ENCODE measurements at places on chromosomes 7 and 10.

DNA sequence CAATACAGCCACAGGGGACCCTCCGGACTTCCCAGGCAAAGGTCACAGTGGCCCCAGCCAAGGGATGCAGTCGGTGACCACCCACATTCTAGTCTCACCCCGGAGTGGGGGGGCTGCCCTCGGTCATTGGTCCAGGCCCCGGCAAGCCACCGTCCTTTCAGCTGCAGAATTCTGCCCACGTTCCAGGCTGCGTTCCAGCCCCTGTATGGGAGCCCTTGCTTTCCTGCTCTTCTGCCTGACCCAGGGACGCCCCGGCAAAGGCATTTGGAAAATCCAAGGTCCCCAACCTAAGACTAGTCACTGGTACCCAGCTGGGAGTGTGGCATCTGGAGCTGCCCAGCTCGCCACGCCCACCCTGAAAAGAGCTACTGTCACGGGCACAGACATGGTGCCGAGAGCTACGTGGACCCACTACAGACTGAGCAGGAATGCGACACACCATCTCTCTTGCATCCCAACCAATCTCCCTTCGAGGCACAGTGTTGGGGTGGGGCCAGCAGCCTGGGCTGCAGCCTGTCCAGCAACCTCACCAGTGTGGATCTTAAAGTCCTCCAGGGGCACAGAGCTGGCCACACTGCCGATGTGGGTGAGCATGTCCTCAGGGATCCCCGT, 18.6 kb downstream of the OGDHL start:
- DNase-seq = no peak

DNA sequence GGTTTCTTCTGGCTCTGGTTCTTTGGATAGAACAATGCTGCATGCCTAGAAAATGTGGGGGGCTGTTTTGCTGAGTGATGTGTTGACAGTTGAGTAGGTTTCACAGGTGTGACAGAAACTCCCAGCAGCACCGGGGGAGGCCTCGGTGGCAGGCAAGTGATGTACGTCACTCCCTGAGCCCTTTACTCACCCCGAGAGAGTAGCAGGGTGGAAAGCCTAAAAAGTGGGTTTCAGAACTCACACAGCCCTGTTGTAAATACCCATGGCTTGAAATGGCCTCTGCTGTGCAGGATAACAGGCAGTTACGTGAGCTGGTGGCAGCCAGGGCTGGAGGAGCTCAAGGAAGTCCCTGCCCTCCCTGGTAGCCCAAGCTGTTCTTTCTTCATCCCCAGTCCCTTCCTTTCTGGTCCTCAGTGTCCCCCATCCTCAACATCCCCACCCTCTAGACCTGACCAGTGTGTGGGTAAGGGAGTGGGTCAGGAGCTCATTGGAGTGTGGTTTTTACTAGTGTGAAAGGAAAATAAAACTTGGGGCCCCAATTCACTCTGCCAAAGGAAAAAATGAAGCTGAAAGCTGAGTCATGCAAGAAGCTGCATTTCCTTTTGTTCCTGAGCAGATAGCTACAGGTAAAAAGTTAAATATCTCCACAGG, 258.1 kb downstream of the STK31 start:
- DNase-seq = no peak

DNA sequence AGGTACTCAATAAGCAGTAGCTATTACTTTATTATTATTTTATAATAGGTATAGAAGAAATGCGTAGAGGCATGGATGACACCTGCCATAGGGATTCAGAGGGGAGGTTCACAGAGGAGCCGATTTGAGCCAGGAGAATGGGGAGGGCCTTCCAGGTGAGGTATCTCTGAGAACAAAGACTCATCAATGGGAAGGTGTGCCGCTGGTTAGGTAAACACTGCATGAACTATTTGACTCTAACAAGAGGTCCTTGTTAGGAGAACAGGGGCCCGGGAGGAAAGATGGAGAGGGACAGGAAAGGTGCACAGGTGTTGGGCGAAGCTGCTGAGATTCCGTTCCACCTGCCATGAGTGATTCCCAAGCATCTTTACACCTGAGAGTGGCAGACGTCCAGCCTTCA, 41.8 kb upstream of the TMEM273 start:
- DNase-seq = no peak

GRCh38 chr10:4278186-4278585, 493.2 kb upstream of the KLF6 start:
- peak; percentile 40 for DNase-seq

GRCh38 chr7:91749418-91749817, 131.1 kb downstream of the MTERF1 start:
- DNase-seq = no peak

GRCh38 chr10:42836771-42837468, 54.3 kb downstream of the BMS1 start:
- peak; percentile 13 for DNase-seq

DNA sequence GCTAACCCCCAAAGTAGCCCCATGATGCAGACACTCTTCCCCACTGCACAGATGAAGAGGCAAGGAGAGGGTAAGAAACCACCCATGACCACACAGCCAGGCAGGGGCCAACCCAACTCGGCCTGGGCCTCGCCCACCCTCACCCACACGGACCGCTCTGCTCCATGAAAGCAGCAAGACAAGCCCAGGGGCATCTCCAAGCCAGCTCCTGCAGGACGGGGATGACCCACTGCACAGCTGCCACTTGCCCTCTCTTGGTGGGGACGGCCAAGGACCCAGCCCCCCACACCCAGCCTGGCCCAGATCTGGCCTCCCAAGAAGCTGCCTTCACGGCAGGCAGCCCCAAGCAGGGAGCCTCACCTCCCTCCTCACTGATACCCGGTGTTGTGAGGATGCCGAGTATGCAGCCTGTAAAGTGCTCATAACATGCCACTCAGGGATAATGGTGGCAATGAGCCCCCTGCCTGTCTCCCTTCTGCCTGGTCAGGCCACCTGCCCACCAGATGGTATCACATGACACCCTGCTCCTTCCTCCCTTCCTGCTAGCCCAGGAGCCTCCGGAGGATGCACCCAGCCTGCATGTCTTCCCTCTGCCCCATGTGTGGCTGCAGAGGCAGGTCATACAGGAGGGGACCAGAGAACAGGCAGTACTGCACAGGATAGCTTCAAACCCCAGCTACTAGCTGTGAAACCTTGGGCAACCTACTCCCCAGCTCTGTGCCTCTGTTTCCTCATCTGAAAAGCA, 23.3 kb downstream of the OGDHL start:
- DNase-seq = no peak

DNA sequence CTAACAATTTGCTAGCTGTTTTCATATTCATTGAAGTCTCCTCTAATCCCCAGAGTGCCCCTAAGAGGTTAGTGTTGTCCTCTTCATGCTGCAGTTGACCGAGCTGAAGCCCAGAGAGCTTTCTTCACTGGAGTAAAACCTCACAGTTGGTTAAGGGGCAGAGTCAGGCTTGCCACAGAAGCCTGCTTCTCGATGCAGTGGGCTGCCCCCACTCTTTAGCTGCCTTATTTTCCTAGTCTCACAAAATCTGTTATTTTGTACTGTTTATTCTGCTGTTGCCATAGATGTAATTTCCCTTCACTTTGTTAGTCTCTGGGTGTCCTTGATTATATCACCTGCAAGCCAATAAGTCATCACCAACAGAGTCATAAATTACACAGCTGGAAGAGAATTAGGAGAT, 56.3 kb upstream of the ZPBP start:
- DNase-seq = no peak

DNA sequence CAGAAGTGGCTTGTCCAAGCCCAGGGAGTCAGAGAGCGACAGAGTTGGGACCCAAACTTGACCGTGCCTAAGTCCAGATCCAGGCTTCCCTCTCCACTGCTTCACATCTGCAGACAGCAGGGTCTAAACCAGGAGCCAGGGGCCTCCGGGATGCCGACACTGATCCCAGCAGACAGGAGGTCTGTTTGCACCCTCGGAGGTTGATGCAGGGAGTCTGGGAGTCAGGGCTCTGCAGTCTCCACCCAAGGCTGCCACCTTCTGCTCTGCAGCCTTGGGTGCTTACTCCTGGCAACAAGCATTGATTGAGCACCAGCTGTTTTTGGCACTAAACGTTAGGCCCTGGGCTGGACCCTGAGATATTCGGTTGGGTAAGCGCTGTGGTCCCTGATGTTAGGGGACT, 21.0 kb downstream of the ELFN1 start:
- DNase-seq = no peak

DNA sequence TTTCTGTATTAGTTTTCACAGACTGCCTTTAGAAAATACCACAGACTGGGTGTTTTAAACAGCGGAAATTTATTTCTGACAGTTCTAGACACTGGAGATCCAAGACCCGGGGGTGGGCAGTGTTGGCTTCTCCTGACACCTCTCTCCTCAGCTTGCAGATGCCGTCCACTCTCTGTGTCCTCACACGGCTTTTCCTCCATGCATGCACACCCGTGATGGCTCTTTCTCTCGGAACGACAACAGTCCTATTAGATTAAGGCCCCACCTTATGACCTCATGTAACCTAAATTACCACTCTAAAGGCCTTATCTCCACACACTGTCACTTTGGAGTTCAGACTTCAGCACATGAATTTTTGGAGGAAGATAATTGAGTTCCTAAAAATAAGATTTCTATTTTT, 142.9 kb upstream of the VWC2 start:
- no peak for DNase-seq

GRCh38 chr7:108290459-108291151, 160.4 kb upstream of the LAMB4 start:
- no peak for DNase-seq

DNA sequence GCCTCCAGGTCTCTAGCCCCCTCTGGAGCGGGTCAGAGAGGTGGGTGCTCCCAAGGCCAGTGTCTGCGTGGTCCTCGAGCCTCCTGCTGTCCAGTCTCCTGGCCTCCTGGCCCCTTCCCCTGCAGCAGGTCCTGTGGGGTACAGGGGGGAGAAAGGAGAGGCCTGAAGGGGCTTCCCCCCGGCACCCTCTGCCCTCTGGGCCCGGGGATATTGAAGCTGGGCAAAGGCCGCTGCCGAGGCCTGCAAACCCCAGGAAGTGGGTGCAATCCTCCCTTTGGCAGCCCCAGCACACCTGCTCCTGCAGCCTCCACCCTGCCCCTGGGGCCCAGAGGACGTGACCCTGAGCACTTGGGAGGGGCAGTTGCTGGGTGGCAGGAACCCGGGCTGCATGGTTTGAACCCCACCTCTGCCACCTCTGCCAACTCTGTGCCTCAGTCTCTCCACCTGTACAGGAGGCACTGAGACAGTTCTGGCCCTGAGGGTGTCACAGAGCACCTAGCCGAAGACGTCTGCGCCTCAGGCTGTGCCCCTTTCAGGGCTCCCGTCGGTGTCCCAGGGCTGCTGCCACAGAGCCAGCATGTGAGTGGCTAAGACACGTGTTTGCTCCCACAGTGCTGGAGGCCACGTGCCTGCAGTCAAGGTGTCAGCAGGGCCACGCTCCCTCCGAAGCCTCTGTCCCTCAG, 59.1 kb upstream of the INPP5A start:
- DNase-seq = no peak

GRCh38 chr10:104308439-104308903, 29.8 kb downstream of the ITPRIP start:
- no peak for DNase-seq

- DNase-seq = no peak
Observed at GRCh38 chr10:71970869-71971268, 6.7 kb downstream of the CHST3 start.

- DNase-seq = no peak
Observed at GRCh38 chr10:19043431-19043830, 5.2 kb upstream of the MALRD1 start.

GRCh38 chr10:105017691-105018090, 376.6 kb downstream of the SORCS3 start:
- DNase-seq = no peak

DNA sequence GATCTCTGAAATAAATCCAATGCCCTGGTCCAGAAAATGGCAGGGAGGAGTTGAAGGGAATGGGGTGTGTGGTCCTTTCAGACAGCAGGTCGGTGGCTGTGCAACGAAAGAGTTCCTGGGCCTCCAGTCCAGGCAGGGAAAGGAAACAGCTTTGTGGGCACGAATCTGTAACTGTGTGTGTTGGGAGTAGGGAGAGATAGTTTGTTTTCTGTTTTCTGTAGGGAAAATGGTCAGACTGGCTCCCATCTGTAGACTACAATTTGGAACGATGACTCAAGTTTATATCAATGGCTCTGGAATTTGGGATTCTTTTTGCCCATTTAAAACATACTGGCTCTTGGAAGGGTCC, 2.6 kb upstream of the HOXA9 start:
- DNase-seq = no peak

- no peak for DNase-seq
Observed at GRCh38 chr7:70340236-70340635, 742.0 kb downstream of the AUTS2 start.

DNA sequence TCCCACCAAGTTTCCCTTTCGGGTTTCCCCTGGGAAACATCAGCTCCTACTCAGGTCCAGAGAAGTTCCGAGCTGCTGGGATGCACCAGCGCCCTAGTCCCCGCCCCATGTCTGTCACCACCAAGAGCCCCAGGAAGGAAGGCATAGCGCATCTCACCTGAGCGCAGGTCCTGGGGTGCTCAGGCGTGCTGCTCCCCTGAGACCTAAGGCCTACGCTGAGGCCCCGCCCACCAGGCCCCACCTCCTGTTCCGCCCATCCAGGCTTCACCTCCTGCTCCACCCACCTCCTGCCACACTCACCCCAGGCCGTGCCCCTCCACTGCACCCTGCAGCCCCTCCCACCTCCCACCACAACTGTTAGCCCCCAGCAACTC, 1.2 kb upstream of the TFR2 start:
- DNase-seq = no peak

DNA sequence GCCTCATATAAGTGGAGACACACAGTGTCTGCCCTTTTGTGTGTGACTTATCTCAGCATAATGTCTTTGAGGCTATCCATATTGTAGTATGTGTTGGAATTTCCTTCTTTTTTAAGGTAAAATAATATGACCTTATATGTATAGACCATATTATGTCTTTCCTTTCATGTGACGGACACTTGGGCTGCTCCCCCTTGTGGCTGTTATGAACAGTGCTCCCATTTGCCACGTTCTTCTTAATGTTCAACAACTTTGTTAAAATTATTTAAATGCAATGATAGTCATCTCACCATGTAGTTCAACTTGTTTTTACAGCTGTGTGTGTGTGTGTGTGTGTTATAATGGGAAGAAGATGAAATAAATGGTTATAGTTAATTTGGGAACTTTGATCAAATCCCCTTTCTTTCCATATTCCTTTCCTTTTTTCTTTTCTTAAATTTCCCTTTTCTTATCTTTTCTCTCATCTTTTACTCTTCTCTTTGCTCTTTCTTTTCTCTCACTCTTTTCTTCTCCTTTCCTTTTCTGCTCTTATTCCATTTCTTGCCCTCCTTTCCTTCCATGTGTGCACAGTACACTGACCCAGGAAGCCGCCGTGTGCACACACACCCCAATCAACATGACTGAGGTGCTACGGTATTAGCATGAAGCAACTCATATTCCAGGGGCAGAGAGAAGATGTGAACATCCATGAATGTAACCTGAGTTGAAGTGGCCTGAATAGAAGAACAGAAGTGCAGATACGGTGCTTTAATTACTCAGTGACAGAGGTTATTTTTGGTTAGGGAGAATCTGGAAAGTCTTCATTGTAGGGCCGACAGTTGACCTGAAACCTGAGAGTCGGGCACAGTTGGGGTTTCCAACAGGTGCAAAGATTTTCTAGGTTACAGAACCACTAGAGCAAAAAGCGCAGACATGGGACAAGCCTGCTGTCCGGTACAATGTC, 596.6 kb downstream of the SDK1 start:
- DNase-seq = peak; percentile 50
